Right lung (tissue), 10 donors: ENCODE measurements at places on chromosomes 12 and 14.

DNA sequence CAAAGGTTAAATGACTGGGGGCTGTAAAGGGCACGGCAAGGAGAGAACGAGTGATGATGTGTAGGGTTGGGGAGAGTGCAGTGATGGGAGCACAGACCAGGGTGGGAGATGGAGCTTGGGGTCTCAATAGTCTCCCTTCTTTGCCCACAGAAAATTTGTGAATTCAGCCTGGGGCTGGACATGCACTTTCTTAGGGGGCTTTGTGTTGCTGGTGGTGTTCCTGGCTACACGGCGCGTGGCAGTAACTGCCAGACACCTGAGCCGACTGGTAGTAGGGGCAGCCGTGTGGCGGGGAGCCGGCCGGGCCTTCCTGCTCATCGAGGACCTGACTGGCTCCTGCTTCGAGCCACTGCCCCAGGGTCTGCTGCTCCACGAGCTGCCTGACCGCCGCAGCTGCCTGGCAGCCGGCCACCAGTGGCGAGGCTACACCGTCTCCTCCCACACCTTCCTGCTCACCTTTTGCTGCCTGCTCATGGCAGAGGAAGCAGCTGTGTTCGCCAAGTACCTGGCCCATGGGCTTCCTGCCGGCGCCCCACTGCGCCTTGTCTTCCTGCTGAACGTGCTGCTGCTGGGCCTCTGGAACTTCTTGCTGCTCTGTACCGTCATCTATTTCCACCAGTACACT, 1.7 kb downstream of the FITM1 start:
- DNase-seq, result no peak

- no peak for DNase-seq
Observed at GRCh38 chr14:91827746-91828145, 39.6 kb downstream of the TC2N start.

- peak; percentile 83 for DNase-seq
Observed at GRCh38 chr14:68682166-68683103, 110.4 kb downstream of the ZFP36L1 start.

GRCh38 chr14:45698462-45699134, 445.6 kb upstream of the MIS18BP1 start:
- DNase-seq, result peak; percentile 11

DNA sequence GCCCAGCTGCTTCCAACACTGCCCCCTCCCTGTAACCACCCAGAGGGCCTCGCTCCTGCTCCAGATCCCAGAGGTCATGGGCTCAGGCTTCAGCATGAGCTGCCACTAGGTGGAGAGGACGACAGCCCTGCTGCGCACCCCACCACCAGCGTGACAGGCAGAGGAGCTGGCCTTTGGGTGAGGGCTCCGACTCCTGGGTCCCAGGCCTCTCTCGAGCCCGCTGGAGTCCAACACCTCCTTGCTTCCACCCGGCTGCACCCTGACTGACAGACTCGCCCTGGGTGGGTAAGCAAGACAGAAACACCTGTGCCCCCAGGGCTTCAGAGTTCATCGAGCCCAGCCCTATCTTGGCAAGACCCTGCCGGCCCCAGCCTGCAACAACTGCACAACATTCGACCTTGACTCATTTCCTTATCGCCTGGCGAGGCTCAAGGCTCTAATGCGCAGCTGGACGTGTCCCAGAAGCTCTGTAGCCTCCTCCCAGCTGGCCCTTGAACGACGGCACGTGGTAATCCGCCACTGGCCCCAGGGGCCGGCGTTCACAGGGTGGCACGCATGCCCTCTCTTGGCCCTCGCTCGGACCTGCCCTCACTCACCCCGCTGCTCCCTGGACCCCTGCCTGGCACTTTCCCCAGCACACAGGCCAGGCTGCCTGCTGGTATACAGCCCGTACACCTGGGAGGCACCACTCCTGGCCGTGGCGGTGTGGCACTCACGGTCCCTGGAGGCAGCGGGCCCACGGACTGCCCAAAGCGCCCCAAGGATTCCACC, 28.0 kb downstream of the VPS37B start:
- no peak for DNase-seq

GRCh38 chr14:77006132-77006531, 22.4 kb downstream of the IRF2BPL start:
- DNase-seq, result peak; percentile 53

GRCh38 chr14:49895480-49895879, 2.6 kb downstream of the ARF6 start:
- no peak for DNase-seq

DNA sequence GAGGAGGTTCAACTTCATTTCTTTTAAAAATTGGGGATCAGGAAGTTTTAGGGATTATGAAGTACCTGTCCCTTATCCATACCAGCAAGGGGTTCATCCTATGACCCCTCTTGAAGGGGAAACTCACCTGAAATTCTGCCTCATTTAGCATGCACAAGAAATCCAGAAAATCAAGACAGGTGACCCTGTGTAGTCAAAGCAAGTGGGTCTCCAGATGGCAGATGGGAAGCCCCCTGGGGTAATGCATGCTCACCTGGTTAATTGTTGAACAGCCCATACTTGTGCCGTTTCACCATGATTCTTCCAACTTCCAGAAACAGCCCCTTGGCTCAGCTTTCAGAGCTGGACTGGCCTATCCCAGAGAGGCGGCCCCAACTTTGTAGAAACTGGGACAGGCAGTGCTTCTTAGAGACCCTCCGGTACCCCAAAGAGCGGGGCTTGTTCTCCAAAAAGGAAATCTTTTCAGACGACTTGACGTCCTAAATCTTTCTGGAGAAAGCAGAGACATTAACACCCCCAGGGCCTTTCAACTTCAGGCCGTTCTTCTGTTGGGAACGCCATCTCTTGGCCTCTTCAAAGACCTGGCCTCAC, 66.3 kb upstream of the ESRRB start:
- no peak for DNase-seq

- DNase-seq, result no peak
Observed at GRCh38 chr12:113260636-113261300, 39.5 kb downstream of the TPCN1 start.

DNA sequence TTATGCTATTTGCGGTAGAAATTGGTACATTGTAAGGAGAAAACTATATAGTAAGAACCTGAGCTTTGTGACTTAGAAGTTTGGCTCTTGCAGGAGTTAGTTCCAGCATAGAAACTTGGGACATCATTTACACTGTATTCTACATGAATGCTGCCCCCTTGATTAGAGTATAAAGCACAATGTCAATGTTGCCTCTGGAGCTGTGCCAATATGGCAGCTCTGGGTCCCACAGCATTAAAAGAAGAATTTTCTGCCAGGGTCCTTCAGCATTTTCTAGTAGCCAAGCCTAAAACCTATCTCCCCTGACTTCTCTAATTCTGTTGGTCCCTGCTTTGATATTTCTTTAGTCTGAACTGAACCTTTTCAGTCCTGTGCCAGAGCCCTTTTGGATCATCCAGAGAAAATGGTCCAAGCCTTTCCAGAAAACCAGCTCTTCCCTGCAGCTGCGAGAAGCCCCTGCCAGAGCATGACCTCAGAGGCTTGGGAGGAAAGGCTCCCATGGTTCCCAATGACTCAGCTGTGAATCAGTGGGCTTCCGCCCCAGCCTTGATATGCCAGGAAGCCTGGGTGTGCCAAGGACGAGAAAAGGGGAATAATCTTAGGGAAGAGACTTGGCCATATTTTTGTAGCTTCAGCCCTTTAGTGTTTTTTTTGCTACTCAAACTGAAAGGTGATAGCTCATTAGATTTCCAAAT, 43.2 kb downstream of the PLEKHG7 start:
- no peak for DNase-seq

- DNase-seq, result no peak
Observed at GRCh38 chr12:64891629-64892028, 67.2 kb downstream of the TBC1D30 start.

GRCh38 chr14:96901227-96901626, 104.0 kb downstream of the VRK1 start:
- no peak for DNase-seq

DNA sequence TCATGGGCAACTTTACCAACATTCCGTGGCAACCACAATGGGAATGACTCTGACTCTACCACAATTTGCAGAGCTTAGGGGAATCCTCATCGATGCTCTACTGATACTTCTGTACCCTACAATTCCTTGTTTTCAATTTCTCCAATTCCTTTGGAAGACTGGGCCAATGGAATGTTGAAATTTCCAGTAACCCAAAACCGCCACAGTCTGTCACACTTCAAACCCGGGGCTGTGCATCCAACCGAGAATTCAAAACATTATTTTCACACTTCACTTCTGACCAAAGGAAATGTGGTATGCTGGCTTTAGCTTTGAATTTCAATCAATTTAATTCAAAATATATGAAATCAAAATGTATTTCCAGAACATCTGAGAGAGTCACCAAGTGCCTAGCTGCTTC, 951.4 kb downstream of the VRK1 start:
- DNase-seq, result no peak

DNA sequence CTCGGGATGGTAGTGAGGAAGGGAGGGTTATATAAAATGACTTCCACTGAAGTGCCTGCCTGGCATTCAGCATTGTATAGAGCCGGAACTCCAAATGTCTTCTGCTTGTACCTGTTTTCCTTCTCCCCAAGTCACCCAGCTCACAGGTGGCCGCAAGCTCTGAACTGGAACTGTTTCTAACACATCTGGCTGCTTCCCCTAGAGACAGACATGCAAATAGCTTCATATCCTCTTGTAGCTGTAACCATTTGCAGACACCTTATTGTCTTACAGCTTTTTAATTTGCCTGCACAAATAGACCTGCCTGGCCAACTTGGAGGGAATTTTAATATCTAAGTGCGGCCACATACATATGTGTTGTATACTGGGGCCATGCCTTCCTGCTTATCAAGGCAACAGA, 126.0 kb downstream of the CHST11 start:
- no peak for DNase-seq

DNA sequence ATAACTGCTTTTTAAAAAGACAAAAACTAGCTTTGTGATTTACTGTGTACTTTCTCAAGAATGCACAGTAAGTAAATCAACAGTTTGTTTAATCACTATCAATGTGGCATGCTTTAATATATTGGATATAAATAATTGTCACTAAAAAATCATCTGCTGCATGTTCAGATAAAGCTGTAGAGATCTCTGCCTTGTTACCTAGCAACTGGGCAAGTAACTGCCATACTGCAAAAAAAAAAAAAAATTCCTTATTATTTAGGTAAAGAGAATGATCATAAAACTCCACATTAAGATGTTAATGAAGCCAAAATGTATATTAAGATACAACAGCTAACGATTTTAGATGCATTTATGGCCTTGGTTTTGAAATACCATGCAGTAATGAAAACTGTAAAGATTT, 237.4 kb downstream of the APAF1 start:
- no peak for DNase-seq

DNA sequence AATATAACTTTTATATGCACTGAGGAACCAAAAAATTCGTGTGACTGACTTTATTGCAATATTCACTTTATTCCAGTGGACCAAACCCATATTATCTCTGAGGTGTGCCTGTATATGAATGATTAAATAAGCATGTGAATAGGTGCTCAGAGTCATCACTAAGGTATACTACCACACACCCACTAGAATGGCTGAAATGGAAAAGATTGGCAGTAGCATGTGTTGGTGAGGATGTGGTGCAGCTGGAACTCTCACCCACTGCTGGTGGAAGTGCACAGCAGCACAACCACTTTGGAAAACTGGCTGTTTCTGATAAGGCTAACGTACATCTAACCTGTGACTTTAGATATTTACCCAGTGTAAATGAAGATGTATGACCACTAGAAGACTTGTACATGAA, 36.8 kb downstream of the GOLGA5 start:
- no peak for DNase-seq

GRCh38 chr12:32155041-32155440, 48.4 kb downstream of the BICD1 start:
- DNase-seq, result no peak

- DNase-seq, result no peak
Observed at GRCh38 chr14:42391146-42391834, 784.6 kb downstream of the LRFN5 start.

- DNase-seq, result no peak
Observed at GRCh38 chr12:96210376-96211055, 16.3 kb downstream of the ELK3 start.

- no peak for DNase-seq
Observed at GRCh38 chr14:88866305-88866704, 41.9 kb downstream of the TTC8 start.

DNA sequence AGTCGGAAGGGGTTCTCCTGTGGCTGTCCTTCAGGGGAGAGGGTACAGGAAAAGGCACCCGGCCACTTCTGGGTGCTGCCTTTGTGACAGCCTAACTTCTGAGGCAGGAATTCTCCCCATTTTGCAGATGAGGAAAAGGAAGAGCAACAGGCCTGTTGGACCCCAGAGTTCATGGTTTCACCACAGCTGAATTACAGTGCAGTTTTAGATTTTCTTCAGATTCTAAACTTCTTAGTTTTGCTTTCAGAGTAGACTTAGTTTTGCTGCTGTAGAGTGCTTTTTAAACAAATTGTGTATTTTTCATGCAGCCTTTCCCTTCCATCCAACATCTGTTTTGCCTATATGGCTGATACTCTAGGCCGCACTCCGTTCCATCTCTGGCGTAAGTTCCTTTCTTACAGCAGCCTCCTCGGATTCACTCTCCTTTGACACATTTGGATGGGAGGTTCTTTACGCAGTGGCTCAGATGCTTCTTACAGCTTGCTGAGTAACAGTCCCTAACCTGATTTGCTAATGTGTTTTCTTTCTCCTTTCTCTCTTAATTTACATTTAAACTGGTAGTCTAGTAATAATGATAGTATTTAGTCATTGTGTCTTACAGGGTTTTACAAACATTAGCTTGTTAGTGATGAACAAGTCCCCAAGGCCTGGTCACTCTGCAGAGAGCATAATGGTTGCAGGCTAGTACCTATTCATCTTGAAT, 7.8 kb downstream of the TRAF3 start:
- no peak for DNase-seq
